IPS-NIHi11 (cell line): ENCODE measurements at places on chromosomes 2 and 18.

DNA sequence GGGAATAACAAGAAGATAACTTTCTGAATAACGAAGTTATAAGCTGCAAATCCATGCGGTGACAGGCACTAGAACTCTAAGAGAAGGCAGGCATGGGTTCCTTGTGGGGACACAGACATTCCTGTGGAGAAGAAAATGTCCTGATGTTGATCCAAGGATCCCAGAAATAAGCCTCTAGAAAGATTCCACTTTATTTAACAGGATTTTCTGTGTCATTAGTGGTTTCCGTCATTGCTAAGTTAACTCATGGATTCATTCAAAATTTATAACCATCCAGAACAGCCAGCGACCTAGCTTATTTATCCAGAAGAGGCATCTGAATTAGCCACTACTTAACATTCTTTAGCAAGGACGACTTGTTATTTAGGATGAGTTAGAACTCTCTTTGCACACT lies 10.0 kb upstream of the CD302 start:
- DNase-seq = no peak

DNA sequence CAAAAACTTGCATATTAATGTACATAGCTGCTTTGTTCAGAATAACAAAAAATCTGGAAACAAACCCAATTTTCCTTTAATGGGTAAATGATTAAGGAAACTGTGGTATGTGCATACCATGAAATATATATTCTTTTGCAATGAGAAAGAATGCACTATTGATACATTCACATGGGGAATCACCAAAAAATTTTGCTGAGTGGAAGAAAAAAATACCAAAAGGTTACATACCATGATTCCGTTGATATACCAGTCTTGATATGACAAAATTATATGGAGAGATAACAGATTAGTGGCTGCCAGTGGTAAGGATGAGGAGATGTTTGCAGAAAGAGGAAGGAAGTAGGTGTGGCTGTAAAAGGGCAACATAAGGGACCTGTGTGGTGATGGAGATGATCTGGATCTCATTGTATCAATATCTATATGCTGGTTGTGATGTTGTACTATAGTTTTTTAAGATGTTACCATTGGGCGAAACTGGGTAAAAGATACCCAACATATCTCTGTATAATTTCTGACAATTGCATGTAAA lies 54.6 kb upstream of the BCL2L11 start:
- DNase-seq = no peak

GRCh38 chr18:62418258-62418657 lies 93.1 kb downstream of the TNFRSF11A start:
- no peak for DNase-seq

GRCh38 chr2:29139152-29139551 lies 23.9 kb downstream of the CLIP4 start:
- no peak for DNase-seq

DNA sequence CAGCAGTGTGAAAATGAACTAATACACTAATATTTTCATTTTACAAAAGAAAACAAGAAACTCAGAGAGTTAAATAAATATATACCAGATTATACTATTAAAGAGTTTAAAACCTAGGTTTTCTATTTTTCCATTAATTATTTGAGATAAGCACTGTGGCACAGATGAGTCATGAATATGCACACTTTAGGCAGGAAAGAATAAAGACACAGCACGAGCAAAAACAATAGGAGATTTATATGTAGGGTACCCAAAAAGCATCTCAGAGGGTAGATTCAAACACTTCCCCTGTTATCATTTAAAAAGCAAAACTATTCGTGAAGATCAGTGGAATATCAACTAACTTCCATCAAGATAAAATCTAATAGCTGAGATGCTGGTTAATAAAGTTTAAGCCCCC lies 430.6 kb downstream of the ERBB4 start:
- DNase-seq = no peak

GRCh38 chr2:3703236-3703756 lies at the start of gene DCDC2C:
DCDC2C (plus strand) TSS chr2:3703575; CDS start chr2:3703752, 177 bp downstream.
- peak; percentile 54 for DNase-seq

DNA sequence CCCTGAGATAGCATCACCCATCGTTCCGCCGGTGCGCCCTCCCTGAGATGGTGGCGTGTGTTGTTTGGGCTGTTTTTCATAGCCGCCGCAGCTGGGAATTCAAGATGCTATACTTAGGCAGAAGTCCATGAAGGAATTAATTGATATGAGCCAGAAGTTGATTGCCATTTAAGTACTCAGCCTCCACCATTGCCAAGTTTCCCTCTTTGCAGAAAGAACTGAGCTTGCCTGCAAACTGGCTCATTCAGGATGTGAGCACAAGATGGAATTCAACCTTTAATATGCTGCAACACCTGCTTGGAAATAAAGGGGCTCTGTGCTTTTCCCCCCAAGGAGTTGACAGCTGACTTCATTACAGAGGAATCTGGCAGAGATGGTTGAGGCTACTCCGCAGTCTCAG lies 295.5 kb downstream of the ZNF521 start:
- no peak for DNase-seq

DNA sequence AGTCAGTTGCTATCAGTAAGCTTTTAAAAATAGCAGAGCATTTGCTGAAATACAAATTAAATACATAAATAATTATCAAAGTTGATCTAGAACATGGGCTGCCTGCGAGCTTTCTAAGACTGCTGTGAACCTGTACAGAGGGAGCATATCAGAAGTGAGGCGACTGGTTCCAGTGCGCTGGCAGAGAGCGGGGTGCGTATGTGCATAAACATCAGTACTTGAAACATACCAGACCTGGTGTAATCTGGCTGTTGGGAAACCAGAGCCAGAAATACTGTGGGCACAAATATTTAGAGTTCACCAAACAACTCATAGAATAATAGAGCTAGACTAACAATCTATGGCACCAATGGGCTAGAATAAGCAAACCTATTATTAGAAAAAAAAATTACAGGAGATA lies 27.3 kb downstream of the PDIA6 start:
- no peak for DNase-seq

- no peak for DNase-seq
Measured at GRCh38 chr18:40108596-40108995, 1846.4 kb upstream of the PIK3C3 start.

- no peak for DNase-seq
Measured at GRCh38 chr2:31429759-31430438, 15.4 kb upstream of the XDH start.

DNA sequence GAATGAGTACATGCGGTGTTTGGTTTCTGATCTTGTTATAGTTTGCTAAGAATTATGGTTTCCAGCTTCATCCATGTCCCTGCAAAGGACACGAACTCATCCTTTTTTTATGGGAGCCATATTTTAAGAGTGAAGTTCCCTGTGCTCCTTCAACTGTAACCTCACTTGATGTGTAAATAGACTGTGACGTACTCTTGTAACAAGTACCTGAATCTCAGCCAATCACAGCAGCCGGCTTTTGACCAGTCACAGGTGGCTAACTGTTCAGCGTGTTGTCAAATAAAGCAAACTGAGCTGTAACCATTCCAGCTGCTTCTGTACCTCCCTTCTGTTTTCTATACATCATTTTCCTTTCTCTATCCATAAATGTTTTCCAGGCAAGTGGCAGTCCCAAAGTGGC lies 774.3 kb upstream of the HS6ST1 start:
- no peak for DNase-seq

DNA sequence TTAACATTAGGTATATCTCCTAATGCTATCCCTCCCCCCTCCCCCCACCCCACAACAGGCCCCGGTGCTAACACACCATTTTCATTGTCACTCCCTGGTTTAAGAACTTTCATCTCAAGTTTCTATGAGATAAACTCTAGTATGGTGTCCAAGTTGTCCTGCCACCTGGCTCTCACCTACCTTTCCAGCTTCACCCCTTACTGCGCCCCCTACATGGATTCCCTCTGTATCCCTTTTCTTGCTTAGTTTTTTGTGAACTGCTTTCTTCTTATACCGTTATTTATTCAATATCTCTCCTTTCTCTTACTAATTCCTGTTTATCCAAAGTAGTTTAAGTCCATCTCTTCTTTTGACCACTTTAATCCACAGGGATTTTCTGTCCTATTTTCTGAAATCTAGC lies 15.2 kb downstream of the EML4 start:
- DNase-seq = no peak

DNA sequence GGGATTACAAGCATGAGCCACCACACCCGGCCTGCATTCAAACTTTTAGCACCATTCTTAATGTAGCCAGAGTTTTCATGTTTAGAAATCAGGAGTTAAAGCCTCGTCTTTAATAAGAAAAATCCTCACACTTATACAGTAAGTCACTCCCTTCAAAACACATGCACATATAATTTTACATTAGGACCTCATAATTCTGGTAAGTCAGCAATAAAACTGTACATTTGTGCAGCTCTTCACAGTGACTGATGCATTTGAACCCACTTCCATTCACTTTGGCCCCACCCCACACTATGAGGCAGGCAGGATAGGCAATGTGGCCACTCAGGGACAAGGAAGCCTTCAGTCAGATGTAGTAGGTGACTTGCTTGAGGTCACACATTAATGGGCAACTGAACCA lies 141.7 kb upstream of the SIX3 start:
- no peak for DNase-seq

GRCh38 chr2:205865905-205866441 lies 183.7 kb downstream of the NRP2 start:
- no peak for DNase-seq

DNA sequence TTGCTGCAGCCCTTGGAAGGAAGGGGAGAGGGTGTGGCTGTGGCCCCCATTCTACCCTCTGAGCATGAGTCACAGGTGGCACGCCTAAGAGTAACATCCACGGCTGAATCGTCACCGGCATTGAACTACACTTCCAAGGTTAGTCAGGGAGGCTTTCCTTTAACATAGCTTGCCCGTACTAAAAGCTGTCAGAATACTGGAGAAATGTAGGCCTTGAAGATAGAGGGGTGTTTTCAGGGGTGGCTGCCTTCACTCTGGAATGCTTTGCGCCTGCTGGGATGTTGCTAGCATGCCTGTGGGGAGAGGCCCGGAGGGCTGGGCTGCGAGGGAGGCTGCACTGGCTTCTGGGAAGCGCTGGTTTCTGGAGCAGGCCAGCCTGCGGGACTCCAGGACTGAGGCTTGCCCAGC lies 333.7 kb downstream of the AGAP1 start:
- peak; percentile 53 for DNase-seq

DNA sequence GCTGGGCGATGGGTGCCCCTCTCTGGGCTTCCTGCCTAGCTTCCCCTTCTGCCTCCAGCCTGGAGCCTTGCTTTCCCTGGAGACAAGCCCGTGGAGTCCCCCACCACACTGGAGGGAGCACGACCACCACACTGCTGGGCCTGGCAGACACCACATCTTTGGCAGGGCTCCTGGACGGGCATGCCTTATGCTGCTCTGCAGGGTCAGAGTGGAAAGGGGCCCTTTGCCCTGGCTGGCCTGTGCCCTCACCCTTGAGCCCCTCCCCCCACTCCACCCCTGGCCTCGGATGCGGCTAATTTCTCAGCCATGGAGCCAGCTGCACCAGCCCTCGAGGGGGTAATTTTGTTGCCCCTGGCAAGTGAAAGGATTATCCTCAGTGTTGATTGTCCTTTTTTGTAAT lies 194.5 kb downstream of the LOXHD1 start:
- DNase-seq = no peak

DNA sequence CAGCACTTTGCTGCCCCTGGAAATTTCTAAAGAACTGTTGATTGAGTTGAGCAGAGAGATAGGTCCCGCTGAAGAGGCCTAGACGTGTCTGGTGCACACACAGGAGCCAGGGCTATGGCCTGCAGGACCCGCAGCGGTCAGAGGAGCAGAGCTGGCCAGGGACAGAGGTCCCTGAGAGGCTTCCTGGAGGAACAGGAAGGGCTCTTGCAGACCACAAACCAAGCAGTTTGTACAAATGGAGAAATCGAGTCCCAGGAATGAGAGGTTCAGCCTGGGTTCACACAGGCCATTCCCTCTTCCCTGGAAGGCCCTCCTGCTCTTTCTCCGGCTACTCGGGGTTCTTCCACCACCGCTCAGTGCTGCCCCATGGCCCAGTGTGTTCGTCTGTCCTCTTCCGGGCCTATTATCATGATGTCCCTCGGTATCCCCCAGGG lies 1.2 kb upstream of the BIN1 start:
- no peak for DNase-seq

DNA sequence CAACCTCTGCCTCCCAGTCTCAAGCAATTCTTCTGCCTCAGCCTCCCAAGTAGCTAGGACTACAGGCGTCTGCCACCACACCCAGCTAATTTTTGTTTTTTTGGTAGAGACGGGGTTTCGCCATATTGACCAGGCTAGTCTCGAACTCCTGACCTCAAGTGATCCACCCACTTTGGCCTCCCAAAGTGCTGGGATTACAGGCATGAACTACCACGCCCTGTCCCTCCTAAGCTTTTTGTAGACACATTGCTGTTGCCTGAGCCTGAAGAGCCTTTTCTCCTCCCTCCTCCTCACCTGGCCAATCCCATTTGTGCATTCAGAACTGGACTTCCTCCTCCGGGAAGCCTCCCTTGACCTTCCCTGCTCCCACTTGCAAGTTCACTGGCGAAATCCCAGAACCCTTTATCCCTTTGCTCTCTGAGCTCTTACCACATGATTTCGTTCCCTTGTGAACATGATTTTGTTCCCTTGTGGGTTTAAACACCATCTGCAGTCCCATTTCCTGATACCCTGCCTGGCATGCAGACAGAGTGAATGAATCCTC lies 2.6 kb downstream of the C2orf72 start:
- DNase-seq = no peak

DNA sequence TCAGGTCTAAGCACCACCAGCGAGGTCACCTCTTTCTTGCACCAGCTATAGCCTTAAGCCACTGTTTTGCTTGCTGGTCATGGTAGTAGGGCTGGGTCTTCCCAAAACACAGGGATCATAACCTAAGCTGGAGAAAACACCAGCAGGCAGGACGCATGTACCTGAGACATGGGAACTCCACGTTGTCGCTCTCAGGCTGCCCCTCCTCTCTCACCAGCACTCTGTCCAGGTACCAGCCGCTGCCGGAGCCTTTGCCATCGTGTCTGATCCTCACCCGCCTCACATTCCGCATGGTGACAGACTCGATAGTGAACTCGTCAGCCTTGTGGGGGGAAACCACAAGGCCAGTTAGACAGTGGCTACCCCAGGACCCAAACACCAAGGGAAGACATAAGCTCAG lies 79.5 kb downstream of the LOXHD1 start:
- no peak for DNase-seq
